Femur (tissue), 1 donor: ENCODE measurements at places on chromosomes 7 and 10.
A peak's percentile ranks its signal among the peaks of the same experiment; 100 is the strongest.

- DNase-seq, result no peak
Observed at GRCh38 chr7:117312593-117313580, 10.0 kb downstream of the WNT2 start.

DNA sequence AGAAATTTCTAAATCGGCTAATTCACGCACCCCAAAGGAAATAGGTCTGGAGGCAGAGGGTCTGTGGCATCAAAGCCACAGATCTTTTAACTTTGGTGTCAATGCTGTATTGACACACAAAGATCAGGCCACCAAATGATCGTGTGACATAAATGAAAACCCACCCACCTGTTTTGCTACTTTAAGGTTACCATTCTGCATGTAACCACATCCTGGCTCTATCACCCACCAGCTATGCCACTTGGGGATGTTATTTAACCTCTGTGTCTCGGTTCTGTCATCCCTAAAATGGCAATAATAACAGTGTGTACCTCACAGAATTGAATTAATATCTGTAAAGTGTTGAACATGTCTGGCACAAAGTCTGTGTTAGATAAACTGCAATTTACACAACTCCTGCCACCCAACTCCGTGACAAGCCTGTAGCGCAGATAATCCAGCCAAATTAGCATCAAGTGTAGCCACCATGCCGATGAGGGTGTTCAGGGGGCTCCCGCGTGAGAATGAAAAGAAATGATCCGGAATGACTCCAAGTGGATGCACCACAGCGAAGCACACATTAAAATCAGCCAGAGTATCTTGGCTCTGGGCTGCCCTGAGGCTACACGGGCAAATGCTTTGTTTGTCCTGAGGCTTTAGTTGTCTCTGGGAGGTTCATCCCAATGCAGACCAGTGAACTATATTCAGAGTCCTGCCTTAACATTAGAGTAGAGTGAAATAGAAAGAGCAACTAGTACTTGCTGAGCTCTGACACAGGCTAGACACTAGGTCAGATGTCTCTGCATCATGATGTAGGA is 158.4 kb upstream of the NEBL start:
- DNase-seq, result no peak

- DNase-seq, result no peak
Observed at GRCh38 chr7:106344861-106345260, 60.1 kb upstream of the NAMPT start.

DNA sequence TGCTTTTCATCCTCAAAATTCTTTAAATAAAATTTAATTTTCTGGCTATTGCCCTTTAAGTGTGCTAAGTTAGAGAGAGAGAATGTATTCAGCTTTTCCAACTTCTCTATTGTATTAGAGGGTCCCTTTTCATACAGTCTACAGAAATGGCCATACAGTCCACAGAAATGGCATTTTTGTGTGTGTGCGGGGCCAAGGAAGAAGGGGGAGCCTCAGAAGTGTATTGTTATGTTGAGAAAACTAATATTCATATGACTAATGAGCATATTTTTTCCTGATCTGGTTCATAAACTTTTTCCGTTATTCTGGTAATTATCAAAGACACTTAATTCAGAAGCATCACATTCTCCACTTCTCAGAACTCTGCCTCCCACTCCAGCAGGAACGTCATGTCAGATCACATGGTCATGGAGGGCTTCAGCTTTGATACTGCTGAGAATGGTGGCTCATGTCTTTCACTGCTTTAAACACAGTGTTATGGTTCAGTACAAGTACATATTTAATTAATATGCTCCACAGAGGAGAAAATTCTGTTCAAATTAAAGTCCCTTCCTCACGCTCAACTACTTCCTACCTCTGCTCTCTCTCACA is 37.1 kb downstream of the ELMO1 start:
- DNase-seq, result no peak

GRCh38 chr7:50304129-50304910 is at the start of gene IKZF1:
IKZF1 (plus strand) TSS chr7:50304716; CDS start chr7:50319062, 14,346 bp downstream.
- DNase-seq, result peak; percentile 66

GRCh38 chr7:78172267-78172757 is 373.7 kb downstream of the PHTF2 start:
- DNase-seq, result peak; percentile 33

DNA sequence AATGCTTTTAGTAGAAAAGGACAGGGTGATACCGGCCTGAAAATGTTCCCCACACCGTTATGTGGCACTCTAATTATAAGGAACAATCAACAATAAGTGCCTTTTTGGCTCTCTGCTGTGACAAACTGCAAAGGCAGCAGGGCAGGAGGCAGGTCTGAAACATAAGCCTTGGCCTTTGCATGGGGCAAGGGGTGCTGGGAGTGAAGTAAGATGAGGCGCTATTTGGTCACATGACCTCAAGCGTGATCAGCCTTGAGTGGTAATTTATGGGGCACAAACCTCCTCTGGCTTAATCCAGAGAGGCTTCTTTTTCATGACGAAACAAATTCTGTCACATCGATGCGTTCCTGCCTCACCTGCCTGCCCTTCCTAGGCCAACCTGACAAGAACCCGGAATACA is 202.7 kb downstream of the TAX1BP1 start:
- DNase-seq, result no peak

DNA sequence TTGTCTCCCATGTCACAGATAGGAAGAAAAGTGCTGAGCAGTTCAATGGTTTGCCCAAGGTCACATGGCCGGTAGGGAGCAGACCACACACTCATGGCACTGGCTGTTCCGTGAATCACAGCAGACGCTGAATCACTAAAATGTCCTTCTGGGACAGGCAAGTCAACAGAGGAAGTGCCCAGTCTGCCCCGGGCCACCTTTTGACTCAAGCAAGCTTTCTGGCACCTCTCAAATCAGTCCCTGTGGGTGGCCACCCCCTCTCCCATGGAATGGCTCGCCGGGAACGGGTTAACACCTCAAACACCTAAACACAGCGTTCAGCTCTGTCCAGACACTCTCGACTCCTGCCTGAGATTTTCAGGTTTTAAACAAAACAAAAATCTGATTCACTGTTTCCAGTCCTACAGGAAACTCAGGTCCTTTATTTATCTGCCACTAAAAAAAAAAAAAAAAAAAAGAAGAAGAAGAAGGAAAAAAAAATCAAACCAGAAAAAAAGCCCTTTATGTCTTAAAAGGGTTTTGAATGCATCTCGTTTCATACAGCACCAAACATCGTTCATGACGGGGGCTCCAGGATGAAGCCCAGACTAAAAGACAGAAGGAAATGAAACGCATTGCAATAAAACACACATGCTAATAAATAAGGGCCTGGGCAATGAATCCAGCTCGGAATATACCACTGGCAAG is 15.5 kb downstream of the CARD11 start:
- peak; percentile 23 for DNase-seq

- no peak for DNase-seq
Observed at GRCh38 chr7:13874783-13875182, 114.7 kb downstream of the ETV1 start.

GRCh38 chr10:75291805-75292204 is 56.0 kb upstream of the COMTD1 start:
- no peak for DNase-seq

DNA sequence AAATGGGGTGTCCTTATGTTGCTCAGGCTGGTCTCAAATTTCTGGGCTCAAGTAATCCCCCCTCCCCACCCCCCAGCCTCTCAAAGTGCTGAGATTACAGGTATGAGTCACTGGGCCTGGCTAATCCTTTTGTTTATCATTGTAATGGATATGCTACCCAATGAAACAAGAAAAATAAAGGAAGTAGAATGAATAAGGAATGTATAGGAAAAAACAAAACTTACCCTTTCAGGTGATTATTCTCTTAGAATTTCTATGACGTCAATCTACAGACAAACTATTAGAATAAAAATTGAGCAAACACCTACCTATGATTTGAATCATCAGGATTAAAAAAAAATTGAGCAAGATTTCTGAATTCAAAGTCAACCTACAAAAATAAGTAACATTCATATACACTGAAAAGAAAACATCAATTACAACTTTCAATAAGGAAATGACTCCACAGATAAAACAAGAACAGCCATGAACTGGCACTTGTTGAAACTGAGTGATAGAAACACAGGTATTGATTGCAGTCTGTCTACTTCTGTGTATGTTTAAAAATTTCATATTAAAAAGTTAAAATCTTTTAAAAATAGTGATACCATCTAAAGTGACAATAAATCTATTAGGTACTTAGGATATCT is 12.2 kb downstream of the ADAM12 start:
- no peak for DNase-seq

DNA sequence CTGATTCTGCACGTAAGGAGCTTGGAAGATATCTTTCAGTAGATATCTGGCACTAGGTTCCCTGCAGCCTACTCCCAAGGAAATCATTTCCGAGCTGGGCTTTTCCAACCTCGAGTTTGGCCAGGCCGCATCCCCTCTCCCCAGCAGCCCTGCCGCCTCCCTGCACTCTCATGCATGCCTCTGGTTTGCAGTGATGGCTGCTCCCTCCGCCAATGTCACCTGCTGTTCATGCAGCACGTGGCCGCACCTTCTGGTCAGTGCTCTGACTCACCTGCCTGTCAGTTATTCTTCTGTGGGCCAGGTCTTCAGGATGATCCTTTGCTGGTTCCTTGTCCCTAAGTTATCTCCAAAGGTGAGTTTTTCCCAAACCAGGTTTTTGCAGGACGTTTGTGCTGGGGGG is 50.6 kb upstream of the RASGEF1A start:
- no peak for DNase-seq

DNA sequence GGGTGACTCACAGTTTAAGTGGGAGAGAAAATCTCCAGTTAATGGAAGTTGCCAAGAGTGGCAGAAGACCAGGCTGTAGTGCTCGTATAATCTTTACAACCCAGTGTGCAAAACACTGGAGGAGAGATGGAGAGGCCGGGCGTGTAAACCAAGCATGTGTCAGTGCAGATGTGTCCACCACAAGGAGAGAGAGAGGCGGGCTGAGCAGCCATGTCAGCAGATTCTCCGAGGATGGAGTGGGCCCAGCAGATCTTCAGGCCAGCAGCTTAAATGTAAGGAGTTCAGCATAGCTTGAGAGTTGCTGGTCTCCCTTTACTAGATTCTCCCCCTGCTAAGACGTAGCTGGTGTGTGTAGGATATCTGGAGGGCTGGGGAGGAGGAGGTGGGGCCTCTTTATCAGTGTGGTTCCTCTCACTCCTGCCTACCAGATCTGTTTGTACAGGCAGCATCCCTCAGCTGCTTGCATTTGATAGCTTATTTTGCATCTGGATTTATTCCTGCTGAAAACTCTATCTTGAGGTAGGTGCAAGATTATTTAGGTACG is 13.7 kb downstream of the BPGM start:
- no peak for DNase-seq

- no peak for DNase-seq
Observed at GRCh38 chr7:24017519-24017918, 266.5 kb upstream of the NPY start.

DNA sequence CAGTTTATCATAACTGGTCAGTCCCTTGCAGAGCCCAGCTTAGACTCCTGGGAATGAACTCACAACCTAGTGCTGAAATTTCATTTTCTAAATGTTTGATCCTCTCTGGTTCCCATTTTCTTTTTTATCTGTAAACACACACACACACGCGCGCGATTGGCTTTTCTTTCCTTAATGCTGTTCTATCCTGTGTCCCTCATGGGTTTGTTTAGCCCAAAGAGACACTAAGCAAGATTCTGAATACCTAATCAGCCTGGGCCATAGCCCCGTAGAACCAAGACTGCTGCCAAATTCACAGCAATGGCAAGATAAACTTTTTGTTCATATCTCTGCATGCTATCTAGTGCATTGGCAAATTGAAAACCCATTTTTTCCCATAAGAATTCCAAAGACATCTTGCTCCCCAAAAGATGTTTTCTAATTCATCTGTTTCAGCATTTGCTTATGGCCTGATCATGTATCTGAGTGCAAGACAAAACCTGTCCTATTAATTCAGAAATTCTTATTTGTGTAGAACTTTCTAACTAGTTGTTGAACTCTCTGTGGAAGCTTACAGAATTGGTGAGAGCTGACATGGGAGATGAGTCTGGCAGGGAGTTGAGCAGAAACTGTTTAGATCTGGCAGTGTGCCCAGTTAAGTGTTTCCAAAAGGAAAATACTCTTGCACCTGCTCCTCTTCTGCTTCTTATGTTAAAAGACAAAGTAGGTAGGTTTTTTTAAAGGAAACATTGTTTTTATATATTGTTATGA is 1.8 kb upstream of the IFIT1 start:
- DNase-seq, result no peak

GRCh38 chr10:72472306-72472705 is 117.6 kb upstream of the DNAJB12 start:
- no peak for DNase-seq
